ENCODE measurements at places on chromosomes 7 and 10.

DNA sequence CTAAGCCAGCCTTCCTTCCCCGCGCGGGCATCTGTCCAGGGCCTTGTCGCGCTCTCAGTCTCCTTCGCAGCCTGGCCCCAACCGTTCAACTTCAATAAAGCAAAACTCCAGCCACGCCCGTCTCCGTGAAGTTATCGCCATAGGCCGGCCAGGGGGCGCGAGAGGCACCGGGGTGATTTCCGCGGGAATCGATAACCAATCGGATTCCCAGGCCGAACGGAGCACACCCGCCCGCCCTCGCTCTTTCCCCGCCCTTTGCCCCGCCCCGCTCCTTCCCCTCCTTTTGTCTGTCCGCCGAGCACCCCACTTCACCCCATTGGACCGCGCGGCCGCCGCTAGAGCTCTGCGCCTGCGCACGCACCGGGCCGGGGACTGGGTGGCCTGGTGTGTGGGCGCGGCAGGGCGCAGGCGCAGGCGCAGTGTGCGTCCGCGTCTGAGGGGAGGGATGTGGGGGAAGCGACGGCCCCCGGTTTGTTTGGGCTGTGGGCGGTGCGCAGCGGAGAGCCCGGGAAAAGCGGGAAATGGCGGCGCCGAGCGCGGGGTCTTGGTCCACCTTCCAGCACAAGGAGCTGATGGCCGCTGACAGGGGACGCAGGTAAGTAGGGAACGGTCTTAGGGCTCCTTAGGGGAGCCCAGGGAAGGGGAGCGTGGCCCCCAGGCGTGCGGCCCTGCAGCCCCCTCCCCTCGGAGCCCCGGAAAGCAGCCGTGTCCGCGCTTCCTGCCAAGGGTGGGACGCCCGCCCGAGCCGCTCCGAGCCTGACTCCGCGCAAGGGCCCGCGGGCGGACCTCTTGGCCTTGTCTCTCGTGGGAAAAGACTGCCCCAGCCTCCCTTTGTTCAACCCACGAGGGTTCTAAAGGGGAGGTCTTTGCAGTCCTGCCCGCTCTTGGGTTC is at the start of gene CASP2:
CASP2 (plus strand) TSS at position 417 of the 892 bp plus-strand sequence; CDS start at position 522, 105 bp downstream.
- DNase-seq, result peak; percentile 94

- DNase-seq, result peak; percentile 77
Observed at GRCh38 chr10:114623661-114624294, 34.3 kb downstream of the ABLIM1 start.

DNA sequence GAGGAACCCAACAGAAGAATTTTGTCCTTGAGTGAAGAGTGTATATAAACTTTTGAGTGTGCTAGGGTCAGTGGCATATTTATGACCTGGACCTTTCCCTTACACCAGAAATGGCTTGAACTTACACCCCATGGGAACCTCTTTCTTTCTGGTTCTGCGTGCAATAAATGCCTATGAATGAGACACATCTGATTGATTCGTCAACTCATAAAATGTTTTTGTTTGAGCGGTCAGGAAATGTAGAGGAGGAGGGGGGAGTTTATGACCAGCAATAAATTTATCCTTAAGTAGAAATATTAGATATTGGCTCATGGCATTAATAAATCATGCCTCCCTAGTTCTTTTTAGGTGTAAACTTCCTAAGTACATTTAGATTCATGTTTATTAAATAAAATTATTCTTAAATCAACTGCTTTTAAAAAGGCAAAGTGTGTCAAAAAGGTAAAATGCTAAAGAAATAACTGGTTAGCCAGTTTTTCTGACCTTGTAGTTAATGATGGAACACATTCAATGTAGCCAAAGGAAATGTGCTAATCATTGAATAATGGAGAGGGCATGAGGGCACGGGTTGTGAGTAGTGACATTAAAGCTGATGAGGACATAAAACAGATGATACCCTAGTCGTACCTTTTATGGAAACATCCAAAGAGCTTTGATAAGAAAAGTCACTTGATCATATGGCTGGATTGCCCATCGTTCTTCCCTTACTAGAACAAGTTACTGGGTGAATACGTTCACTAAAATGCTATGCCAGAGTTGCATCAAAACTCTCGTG is 13.6 kb upstream of the NUP42 start:
- no peak for DNase-seq

DNA sequence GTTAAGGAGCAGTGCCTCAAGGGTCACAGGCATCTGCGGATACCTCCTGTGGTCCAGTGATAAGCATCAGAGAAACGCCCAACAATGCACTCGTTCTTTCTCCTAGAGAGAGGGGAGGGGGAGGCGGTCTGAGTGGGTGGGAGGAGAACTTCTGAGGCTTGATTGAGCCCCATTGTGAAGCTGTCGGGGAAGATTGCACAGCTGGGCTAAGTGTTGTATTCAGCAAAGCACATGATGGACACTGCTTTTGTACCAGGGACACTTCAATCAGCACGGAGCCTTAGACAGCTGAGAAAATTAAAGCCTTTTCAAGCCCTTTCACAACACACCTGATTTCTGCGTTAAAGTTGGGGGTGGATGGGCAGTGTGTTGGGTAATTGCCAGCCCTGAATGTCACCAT is 230.3 kb upstream of the GHITM start:
- no peak for DNase-seq

- peak; percentile 94 for DNase-seq
Observed at GRCh38 chr7:43872406-43873110, 3.2 kb upstream of the MRPS24 start.

DNA sequence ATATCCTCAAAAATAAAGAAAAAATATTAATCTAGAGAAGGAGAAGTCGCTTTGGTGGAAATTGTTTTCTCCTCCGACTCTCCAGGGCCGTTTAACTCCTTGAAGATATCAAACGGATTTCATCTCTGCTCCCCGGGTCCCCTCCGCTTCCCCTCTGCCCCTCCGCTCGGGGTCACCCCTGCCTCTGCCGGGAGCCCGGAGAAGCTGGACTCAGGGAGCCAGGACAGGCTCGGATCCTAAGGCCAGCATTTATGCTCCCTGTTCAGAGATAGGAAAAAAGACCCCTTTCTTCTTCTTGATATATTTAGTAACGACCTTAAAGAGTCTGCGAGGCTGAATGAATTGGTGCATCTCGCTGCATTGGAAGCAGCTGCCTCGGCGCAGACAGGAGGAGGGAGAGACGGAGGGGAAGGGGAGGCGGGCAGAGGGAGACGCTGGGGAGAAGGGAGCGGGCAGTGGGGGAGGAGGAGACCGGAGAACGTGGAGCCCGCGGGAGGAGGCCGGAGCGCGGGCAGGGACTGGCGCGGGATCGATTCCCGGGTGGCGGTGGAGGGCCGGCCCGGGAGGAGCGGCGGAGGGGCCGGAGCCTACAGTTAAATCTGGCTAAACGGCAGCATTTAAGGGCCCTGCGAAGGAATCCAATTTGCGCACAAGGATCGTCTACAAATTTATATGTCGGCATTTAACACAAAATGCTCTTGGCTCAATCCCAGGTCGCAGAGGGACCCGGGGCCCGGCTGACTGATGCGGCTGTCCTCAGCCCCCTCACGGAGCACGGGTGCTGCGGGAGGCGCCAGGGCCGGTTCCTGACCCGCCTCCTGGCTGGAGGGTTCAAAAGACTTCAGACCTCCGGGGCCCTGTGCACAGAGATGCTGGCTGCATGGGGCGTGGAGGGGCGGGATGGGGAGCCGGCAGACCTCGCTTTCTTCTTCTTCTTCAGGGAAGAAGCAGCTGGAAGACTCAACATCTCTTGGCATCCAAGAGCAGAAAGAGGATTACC is 55.6 kb downstream of the CRTAC1 start:
- no peak for DNase-seq

DNA sequence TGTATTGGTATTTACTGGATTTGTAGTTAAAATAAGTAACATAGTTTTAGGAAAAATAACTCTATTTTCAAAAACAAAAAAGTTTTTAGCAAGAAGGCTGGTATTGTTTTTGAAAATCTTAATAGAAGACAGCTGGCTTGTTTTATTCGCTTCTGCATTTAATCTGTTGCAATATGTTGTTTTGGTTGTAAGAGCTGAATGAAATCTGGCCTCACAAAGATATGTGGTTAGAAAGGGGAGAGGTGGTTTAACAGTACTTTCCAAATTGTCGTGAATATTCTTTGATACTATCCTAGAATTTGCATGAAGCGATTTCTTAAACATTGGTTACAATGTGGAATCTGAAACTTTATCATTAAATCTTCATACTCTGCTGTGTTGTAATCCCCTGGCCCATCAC is 355.9 kb upstream of the FZD8 start:
- peak; percentile 4 for DNase-seq

DNA sequence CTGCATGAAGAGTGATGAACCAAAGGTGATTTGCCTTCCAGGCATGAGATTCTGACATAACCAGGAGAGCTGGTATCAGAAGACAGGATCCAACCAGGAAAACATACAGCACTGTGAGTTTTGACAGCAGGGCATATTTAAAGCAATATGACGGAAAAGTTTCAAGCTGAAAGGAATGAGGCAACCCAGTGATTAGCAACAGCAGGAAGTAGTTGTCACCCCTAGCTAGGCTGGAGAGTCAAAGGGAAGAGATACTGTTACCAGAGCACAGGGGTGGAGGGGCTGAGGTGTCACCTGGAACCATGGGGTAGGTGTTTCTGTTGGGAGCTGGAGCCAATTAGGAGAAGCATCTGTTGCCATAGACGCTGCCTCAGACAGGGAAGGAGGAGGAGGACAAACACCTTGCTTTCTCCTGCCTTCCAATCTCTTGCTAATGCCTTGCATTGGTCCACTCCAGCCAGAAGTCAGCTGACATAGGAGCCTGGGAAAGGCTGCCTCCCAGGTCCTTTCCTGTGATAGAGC is 125.4 kb upstream of the SORCS3 start:
- no peak for DNase-seq

DNA sequence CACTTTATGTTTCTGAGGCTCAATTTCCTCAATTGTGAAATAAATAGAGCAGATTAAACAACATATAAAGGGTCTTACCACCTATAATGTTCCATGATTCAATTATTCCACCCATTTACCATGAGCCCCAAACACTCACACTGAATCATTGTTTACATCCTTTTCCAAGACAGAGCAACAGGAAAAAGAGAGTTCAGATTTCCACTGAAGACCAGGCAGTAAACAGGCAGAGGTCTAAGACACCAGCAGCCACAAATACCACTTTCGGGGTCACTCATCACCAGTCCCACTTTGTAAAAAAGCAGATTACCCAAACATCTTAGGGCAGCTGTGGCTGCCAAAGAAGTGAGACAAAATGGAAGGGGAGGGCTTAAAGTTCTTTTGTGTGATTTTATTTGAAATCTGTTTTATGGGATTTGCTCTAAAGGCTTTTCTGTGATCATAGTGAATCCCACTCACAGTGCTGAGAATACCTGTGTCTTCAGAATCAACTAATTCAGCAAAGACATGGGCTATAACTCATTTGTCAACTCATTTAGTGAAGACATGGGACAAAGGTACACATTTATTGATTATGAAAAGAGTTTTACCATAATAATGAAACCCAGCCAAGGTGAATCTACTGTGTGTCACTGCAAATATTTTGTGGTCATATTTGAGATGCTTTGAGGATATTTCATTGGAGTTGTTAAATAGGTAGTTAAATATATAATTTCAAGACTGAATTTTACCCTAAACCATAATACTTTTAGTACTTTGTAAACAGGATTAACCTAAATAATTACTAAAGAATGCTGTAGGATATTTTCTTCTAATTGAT is 24.8 kb upstream of the DLD start:
- DNase-seq, result no peak

GRCh38 chr10:31586723-31587638 is 268.0 kb downstream of the ZEB1 start:
- DNase-seq, result no peak

- DNase-seq, result no peak
Observed at GRCh38 chr7:66500087-66500486, 128.6 kb upstream of the KCTD7 start.

DNA sequence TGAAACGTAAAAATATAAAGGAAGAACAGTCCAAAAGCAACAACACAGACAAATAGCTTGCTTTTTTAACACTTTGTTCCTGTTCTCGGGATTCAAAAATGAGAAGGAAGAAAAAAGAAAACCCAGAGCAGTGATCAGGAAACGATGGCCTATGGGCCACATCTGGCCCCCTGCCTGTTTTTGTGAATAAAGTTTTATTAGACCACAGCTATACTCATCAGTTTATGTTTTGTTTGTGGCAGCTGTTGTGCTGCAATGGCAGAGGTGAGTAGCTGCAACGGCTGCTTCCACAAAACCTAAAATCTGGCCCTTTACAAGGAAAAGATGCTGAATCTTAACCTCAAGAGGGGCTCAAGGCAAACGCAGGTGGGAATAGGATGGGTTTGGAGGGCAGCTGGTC is 96.4 kb downstream of the CCDC3 start:
- DNase-seq, result no peak
